ENCODE measurements at places on chromosomes 16 and 17. TPM values are rescaled to one million over a fixed set of nuclear protein-coding genes. Genes with fewer than 3 reads are reported as not detected.

The NOB1 gene
- 41.9 TPM for total RNA-seq

The KRTAP2-3 gene
- 3.8 TPM for total RNA-seq

The SCNN1G gene
- not detected for total RNA-seq

The EVPLL gene
- total RNA-seq: not detected

The RHBDL1 gene
- total RNA-seq: 4.9 TPM

The ALDH3A1 gene
- not detected for total RNA-seq

The MRM3 gene
- 8.3 TPM for total RNA-seq

The AANAT gene
- 0.19 TPM for total RNA-seq

The SPHK1 gene
- 34.8 TPM for total RNA-seq

The RDM1 gene
- not detected for total RNA-seq

The HSD17B1 gene
- total RNA-seq: 1.5 TPM

The AIPL1 gene
- total RNA-seq: not detected

The TMEM204 gene
- not detected for total RNA-seq

The ZSCAN10 gene
- 0.22 TPM for total RNA-seq

The MSL1 gene
- 81.9 TPM for total RNA-seq

The RAC3 gene
- 40.5 TPM for total RNA-seq

The KRT24 gene
- not detected for total RNA-seq

The C16orf74 gene
- 2.6 TPM for total RNA-seq

The MYL4 gene
- total RNA-seq: 38.5 TPM

The LRRC75A gene
- total RNA-seq: 0.36 TPM

The SNX20 gene
- not detected for total RNA-seq

Measured in astrocyte (in vitro differentiated cells and primary cell).